ENCODE measurements at places on chromosomes 7 and 10.

- no peak for DNase-seq
These were observed 30.4 kb upstream of the PPIF start for GRCh38 chr10:79316671-79317431.

GRCh38 chr7:27547401-27547800 is 115.3 kb downstream of the HIBADH start:
- DNase-seq = peak; percentile 51

- DNase-seq = no peak
These were observed 156.9 kb upstream of the C7orf33 start for GRCh38 chr7:148433521-148434180.

DNA sequence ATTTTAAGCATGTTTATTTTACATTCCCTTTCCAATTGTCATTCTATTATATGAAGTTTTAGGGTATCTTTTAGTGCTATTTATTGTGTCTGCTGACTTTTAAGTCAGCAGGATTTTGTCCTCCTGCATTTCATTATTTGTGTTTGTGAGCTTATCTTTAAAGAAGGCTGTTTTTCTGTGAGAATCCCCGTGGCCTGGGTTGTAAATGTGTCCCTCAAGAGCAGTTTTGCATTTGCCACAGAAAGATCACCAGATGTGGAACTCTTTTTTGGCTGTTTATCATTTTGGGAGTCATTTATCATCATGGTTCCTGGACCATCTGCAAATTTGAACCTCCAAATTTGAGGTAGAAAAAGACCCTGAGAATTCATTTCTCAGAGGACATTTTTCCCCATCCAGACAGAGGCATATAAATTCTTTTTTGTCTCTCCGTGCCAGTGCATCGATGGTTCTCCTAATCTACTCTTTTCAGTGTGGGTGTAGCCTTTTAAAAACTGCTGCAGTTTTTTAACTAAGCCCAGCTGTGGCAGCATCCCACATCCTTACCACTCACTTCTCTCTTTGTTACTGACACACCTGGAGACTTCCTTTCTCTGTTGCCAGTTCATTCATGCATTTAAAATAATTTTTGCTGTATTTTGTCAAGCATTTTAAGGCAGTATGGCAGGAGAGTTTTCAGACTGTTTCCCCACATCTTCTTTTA is 20.1 kb upstream of the MTURN start:
- DNase-seq = no peak

DNA sequence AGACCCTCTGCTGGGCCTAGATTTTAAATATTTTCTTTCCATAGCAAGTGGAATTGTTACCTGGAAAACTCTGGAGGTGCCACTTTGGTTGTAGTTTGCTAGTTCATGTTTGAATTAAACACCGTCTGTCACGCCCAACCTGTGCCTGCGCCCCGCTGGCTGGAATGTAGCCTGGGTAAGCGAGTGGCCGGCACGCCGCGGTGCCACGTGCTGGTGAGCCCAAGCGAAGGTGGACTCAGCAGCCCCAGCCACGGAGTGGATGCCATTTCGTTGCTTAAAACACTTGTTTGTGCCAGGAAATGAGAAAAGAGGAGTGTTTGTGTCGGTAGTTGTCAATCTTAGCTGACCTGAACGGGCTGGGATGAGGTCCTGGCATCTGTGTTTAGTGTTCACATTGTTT is 2.7 kb downstream of the GET4 start:
- no peak for DNase-seq

DNA sequence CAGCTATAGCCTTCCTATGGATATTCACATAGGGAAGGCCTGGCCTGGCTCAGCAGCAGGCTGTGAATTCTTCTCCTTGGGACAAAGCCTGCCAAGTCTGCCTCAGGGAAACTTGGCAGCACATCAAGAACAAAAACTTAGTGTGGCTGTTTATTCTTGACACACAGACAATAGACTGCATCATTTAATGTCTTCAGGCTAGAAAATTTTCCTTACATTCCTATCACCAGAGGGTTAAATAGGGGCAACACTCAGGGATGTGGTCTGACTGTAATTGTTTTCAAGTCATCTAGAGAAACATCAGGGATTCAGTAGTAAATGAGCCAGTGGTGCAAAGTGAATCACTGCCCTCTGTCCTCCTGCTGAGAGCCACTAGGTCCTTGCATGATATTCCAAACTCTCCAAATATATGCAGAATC is 137.3 kb downstream of the SEMA3C start:
- DNase-seq = peak; percentile 85

Data from AG09309 (cell line).